ENCODE measurements at places on chromosomes 2 and 18.

DNA sequence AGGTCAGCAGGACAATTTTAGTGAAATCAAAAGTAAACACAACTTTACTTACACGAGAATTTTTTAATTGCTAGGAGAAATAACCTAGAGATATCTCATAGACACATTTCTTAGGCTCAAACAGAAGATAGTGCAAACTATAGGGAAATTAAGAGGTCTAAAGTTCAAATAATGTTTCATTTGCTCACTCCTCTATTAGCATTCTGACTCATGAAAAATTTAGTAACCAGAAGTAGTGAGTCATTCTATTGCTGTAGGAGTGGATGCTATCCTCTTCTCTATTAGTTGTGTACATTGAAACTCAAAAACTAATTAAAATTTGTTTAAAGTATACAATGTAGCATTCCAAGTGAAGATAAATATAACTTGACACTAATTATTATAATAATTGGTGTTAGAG lies 908.3 kb upstream of the TMEFF2 start:
- H3K4me1 ChIP-seq = no peaks in the 10 kb centered on the region
- no peaks in the 10 kb centered on the region for H3K36me3 ChIP-seq
- DNase-seq = no peak
- H3K27ac ChIP-seq = no peak overlapping the region

DNA sequence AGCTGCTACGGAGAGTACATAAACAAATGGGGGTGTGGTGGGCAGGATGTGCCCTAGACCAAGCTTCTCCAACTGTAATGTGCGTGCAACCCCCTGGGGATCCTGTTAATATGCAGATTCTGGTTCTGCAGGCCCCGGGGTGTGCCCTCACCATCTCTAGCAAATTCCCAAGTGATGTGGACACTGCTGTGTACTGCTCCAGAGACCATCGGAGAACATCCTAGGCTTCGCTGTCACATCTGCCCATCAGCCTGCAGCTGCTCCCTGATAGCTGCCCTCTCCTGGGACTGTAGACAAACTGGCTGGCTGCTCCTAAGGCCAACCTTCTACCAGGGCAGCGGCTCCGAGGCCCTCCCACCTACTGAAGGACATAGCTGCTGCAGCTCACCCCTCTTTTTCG lies 3.2 kb downstream of the HS1BP3 start:
- no peak for DNase-seq
- H3K4me3 ChIP-seq = no peak overlapping the region

- peaks cover 27% of the 10 kb centered on the region for H3K36me3 ChIP-seq
- H3K4me1 ChIP-seq = no peaks in the 10 kb centered on the region
- H3K27me3 ChIP-seq = no peaks in the 10 kb centered on the region
- H3K4me3 ChIP-seq = no peak overlapping the region
These were observed 44.1 kb downstream of the TTC21B start for GRCh38 chr2:165909466-165909865.

DNA sequence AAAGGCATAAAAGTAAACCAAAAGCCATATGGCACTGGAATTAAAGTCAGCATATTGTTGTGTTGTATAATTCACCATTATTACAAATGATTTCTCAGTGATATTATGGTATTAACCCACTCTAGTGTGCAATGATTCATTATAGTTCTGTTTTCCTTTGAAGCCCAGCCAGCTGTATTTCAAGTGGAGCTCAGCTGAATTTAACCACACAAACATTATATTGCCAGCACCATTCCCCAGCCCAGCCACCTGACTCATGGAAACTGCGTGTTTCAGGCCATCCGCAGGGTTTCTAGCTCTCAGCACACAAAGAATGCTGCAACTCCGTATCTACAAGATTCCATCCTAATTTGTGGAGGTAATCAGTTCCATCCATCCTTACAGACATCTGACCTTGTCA lies 166.8 kb upstream of the CHAC2 start:
- no peaks in the 10 kb centered on the region for H3K36me3 ChIP-seq
- H3K27me3 ChIP-seq = peaks cover 4% of the 10 kb centered on the region
- H3K27ac ChIP-seq = no peak overlapping the region
- no peaks in the 10 kb centered on the region for H3K4me1 ChIP-seq

- H3K27ac ChIP-seq = no peak overlapping the region
- H3K4me1 ChIP-seq = no peaks in the 10 kb centered on the region
- H3K27me3 ChIP-seq = no peaks in the 10 kb centered on the region
- H3K4me3 ChIP-seq = no peak overlapping the region
- DNase-seq = no peak
- H3K36me3 ChIP-seq = peaks cover 1% of the 10 kb centered on the region
These were observed 113.5 kb upstream of the FZD5 start for GRCh38 chr2:207883002-207883780.

DNA sequence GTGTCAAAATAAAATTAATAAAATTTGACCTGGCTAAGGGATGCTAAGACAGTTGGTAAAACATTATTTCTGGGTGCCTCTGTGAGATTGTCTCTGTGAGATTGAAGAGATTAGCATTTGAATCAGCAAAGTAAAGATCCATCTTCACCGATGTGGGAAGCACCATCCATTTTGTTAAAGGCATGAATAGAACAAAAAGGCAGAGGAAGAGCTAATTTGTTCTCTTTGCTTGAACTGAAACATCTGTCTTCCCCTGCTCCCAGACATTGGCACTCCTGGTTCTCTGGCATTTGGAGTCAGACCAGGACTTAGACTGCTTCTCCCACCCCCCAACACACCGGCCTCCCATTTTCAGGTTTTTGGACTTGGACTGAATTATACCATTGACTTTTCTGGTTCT lies 603.8 kb upstream of the LINC00305 start:
- H3K27me3 ChIP-seq = no peaks in the 10 kb centered on the region
- no peak overlapping the region for H3K4me3 ChIP-seq
- DNase-seq = no peak
- no peaks in the 10 kb centered on the region for H3K36me3 ChIP-seq
- no peaks in the 10 kb centered on the region for H3K4me1 ChIP-seq

- H3K27me3 ChIP-seq = no peaks in the 10 kb centered on the region
- H3K27ac ChIP-seq = no peak overlapping the region
- H3K36me3 ChIP-seq = no peaks in the 10 kb centered on the region
- DNase-seq = no peak
These were observed 528.7 kb upstream of the FANCL start for GRCh38 chr2:58769864-58770234.
